K562 (cell line): ENCODE measurements at places on chromosomes 2 and 18. TPM values are rescaled to one million over a fixed set of nuclear protein-coding genes. Genes with fewer than 3 reads are reported as not detected.

- no peak for DNase-seq
Observed at GRCh38 chr2:23249348-23249747, 135.6 kb upstream of the KLHL29 start.

DNA sequence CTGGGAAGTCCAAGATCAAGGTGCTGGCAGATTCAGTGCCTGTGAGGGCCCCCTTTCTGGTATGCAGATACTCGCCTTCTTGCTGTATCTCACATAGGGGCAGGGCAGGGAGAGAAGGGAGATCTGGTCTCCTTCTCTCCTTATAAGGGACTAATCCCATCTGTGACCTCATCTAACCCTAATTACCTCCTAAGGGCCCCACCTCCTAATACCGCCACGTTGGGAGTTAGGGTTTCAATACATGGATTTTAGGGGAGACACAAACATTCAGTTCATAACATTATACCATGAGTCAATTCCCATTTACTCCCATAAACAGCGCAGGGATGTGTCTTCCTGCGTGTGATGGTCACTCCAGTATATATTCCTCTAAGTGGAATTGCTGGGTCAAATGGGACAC lies 73.8 kb upstream of the TXNDC2 start:
- peak; percentile 43 for DNase-seq

- no peak for DNase-seq
Observed at GRCh38 chr2:187976986-187977333, 314.7 kb upstream of the GULP1 start.

GRCh38 chr2:115163572-115163971 lies 721.1 kb downstream of the DPP10 start:
- no peak for DNase-seq

DNA sequence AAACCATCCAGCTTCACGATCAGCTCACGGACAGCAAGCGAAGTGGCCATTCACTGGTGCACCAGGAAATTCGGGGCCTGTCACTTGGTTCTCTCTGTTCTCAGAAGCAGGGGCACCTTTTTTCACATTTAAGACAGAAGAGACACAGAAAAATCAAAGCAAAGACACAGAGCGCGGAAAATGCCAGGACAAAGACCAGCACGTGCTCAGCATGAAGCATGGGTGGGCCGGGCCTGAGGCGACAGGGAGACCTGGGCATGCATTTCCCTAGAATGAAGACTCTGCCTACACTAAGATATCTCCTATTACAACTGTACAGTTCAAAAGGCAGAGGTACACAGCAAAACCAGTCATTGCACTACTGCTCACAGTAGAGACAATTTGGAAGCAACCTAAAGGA lies 117.4 kb upstream of the ID2 start:
- DNase-seq, result no peak

DNA sequence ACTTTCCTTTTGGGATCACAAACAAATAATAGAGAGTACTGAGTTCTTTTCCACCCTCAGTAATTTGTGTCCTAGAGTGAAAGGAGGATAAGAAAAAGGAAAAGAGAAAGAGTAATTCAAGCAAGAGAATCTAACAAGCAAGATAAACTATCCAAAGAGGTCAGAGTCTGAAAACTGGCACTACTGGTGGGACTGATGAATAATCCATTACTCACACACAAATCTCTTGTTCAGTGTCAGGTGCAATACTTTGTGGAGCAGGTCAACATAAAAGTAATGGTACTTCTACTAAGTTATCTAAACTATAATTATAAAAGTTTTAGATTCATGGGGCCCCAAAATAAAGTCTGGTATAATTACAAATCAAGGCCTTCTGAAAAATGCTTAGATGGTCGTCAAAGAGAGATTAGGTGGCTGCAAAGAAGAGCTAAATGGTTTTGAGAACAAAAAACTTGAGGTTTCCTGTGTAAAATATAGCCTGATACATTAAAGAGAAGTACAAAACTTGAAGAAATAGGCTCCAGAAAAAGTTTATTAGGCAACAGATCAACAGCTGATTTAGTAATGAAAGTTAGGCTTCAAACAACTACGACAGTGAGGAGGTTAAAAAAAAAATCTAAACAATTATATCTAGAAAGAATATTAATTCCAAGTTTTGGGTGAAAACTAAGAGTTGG lies 109.4 kb downstream of the BAZ2B start:
- DNase-seq, result no peak

GRCh38 chr18:8324343-8325065 lies 284.7 kb upstream of the RAB12 start:
- no peak for DNase-seq

GRCh38 chr18:32439802-32440201 lies 30.9 kb downstream of the GAREM1 start:
- DNase-seq, result no peak

GRCh38 chr18:58239879-58240278 lies 195.9 kb downstream of the NEDD4L start:
- no peak for DNase-seq

GRCh38 chr18:11020161-11020853 lies 129.1 kb downstream of the PIEZO2 start:
- DNase-seq, result no peak

DNA sequence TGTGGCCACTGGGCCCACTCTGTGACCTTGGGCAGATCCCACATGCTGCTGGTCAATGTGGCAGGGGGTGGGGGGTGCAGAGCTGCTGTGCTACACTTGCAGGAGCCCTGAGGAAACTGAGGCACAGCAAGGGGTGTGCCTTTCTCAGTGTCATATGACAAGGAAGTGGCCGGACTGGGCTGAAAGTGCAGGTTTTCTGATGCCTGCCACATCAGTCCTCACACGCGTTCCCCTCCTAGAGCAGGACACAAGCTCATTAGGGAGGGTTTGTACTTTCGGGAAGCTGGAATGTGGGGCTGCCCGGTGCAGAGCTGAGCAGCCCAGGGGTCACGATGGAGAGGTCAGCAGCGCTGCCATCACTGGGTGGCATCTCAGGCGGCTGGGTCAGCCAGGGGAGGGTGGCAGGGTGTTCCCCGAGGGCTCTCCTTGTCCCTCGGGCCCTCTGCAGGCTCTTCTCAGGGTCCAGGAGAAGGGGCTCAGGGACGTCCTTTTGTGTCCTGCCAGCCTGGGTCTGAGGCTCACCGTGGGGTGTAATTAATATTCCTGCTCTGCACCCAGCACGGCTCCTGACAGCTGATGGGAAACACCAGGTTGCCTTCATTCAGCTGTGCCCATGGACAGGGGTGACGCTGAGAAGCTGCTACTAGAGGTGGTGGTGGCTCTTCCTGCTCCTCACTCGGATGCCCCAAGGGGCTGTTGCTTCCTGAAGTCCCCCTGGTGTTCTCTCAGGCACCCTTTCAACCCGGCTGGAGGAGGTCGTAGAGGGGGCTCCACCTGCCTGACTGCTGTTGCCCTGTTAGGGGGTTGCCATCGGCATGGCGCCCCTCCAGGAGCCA lies 62.1 kb upstream of the HDAC4 start:
- DNase-seq, result no peak

DNA sequence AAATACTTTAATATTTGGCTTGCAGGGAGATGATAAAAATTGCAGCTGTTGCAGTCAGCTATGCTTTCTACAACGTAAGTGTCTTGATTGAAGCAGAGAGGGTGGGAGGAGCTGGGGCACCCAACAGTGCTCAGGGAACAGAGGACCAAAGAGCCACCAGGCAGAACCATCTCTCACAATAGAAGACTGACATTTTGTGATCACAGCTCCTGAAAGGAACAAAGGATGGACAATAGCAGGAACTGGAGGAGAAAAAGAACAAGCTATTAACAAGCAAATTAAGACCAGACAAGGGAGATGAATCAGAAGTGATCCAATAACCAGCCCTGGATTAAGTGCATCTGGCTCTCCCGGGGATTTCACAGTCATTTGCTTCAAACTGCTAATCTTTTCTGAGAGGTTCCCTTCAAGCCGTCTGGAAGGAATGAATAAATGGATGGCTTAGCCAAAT lies 65.7 kb upstream of the SMAD2 start:
- no peak for DNase-seq

DNA sequence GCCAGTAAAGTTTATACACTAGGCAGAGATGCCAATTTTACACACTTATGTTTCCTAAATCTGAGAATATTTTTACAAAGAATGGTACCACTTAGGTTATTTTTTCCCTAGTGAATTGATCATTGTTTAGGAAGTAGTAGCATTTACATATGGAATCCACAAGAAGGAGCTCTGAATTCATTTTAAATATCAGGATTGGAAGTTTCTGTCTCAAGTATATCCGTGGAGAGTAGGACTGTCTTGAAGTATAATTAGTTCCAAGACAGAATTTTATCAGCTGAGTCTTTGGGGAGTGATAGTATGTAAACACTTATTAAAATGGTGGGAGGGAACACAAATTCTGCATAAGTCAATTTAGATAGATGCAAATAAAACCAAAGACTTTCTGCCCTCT lies 82.3 kb upstream of the FAM98A start:
- DNase-seq, result no peak

GRCh38 chr18:69557282-69557681 lies 156.6 kb downstream of the DOK6 start:
- no peak for DNase-seq

GRCh38 chr18:48949606-48950535 lies 894 bp downstream of the SMAD7 start:
- DNase-seq, result no peak

DNA sequence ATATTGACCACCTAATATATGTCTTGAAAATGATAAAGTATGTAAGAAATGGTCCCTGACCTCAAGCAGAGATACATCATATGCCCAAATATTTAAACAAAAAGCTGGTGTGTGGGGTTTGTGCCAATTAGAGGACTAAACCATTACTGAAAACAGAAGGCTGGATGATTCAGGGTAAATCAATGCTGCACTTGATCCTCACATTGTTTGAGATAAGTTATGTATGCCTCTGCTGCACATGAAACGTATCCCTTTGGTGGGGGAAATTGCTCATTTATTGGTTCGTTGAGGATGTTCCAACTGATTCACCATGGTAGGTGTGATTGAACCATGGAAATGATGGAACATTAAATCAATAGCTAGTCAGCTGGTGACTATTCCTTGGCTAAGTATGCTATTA lies 24.7 kb upstream of the DARS1 start:
- DNase-seq, result no peak

DNA sequence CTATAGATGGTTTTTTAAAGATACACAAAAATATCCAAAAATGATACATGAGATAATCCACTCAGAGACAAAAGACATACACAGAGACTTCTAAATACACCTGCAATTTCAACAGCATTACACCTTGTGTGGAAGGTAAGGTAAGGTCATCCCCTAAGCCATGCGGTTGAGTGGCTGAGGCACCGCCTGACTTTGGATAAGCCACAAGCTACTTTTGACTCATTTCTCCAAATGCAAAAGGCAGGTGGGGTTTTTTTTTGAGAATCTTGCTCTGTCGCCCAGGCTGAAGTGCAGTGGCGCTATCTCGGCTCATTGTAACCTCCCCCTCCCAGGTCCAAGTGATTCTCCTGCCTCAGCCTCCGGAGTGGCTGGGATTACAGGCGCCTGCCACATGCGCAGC lies 13.1 kb downstream of the AP1S3 start:
- no peak for DNase-seq

DNA sequence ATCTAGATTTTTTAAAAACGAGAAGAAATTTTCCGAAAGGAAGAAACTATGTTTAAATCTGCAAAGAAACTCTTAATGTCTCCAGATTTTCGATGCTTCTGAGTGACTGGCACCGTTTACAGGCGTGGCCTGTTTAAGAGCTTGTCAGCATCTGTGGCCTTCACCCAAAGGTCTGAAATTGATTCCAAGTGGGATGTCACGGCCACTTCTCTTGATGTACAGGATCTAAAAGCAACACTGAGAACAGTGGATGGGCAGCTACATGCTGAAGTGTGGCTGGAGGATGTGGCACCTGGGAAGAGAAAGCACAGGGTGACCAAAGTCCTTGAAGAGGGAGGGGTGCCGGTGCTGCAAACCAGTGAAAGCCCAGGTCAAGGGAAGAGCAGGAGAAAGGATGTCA lies 28.0 kb downstream of the EMILIN2 start:
- no peak for DNase-seq

DNA sequence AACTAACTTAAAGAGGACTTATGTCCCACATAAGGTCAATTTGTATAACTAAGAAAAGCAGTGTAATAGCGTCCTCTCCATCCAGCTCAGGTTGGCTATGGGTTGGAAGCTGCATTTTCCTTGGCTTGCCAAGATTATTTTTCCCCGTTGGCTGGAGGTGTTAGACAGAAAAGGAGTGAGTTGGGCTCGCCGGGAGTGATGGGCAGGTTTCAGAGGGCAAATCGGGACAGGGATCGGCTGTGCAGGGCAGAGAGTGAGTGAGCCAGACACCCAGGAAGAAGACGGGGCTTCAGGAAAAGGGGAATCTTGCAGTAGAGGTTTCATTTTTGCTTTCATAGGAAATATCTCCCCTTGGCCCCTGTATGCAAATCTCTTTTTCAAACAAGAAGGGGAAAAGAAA lies 41.5 kb upstream of the MAP3K20 start:
- DNase-seq, result no peak

DNA sequence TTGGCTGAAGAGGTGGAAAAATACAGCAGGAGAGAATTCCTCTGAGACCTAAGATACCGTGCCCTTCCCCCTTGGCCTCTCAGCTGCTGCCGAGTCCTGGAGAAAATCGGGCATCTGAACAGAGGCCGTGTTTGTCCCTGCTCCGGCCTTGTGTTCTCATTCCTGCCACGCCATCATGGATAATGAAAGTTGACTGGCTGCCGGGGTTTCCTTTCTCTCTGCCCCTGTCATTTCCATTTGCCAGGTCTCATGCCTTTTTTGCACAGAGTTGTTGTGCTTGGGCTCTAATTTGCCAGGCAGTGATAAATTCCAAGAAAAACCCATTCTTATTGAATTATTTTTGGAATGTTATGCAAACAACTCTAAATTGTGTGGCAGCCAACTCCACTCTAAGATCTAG lies 496.9 kb upstream of the TNP1 start:
- DNase-seq, result no peak

DNA sequence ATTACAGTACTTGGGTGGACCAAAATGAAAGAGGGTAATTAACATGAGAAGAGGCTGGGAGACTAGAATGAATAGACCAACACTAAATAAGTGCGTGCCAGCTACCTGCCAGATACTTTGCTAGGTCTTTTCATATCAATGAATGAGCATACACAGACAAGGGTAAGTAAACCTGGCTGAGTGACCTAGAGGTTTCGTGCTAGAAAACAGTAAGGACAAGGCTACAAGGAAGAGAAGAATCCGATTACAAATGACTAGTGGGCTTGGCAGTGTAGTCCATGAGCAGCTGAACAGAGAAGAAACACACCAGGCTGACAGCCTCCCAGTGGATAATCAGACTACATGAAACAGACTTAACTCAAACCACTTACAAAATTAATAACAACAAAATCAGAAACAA lies 64.6 kb downstream of the THADA start:
- DNase-seq, result no peak

- DNase-seq, result no peak
Observed at GRCh38 chr18:53795061-53795460, 429.4 kb downstream of the MBD2 start.

- no peak for DNase-seq
Observed at GRCh38 chr2:3041246-3041645, 336.4 kb downstream of the EIPR1 start.

- no peak for DNase-seq
Observed at GRCh38 chr2:196963043-196963442, 36.5 kb upstream of the PGAP1 start.

Gene SAG
- total RNA-seq, result 0.64 TPM in 1 of 2 replicates, not detected in the other

Gene POLE4
- 70.0 and 84.1 TPM in 2 replicates for total RNA-seq

Gene ZNF385B
- total RNA-seq, result not detected in 2 replicates

Gene GAREM1
- 0.33 and 0.51 TPM in 2 replicates for total RNA-seq

Gene GAL3ST2
- total RNA-seq, result 0.31 and 0.42 TPM in 2 replicates

Gene AGXT
- total RNA-seq, result 0.18 TPM in 2 replicates

Gene LAMA1
- total RNA-seq, result 0.04 and 0.18 TPM in 2 replicates

Gene MOCOS
- 12.4 TPM in 2 replicates for total RNA-seq

Gene ALK
- total RNA-seq, result not detected in 2 replicates

Gene OSBPL6
- total RNA-seq, result 12.6 TPM in 2 replicates

Gene ADD2
- 59.6 and 63.0 TPM in 2 replicates for total RNA-seq

Gene CGREF1
- 0.44 and 0.72 TPM in 2 replicates for total RNA-seq

Gene OR6B2
- not detected in 2 replicates for total RNA-seq
